ENCODE measurements at places on chromosomes 5 and 9.

DNA sequence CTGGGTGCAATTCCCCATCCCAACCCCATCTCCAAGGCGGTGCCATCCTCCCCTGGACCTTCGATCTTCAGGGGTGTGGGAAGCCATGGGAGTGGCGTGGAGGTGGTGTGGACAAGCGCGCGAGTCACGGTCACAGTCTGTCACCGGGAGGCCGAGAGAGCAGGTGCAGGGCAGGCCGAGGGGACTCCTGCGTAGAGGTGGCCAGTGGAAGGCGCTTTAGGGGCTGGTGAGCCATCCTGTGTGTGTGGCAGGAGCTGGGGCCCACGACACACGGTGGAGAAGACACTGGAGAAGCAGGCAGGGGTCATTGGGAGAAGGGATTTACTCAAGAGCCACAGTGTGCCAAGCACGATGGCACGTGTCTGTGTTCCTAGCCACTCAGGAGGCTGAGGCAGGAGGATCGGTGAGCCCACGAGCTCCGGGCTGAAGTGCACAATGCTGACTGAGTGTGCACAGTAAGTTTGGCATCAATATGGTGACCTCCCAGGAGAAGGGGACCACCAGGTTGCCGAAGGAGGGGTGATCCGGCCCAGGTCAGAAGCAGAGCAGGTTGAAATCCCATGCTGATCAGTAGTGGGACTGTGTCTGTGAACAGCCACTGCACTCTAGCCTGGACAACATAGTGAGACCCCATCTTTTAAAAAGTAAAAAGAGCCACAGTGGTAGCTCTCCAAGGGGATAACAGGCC is 145.1 kb upstream of the PHYKPL start:
- DNase-seq: no peak

DNA sequence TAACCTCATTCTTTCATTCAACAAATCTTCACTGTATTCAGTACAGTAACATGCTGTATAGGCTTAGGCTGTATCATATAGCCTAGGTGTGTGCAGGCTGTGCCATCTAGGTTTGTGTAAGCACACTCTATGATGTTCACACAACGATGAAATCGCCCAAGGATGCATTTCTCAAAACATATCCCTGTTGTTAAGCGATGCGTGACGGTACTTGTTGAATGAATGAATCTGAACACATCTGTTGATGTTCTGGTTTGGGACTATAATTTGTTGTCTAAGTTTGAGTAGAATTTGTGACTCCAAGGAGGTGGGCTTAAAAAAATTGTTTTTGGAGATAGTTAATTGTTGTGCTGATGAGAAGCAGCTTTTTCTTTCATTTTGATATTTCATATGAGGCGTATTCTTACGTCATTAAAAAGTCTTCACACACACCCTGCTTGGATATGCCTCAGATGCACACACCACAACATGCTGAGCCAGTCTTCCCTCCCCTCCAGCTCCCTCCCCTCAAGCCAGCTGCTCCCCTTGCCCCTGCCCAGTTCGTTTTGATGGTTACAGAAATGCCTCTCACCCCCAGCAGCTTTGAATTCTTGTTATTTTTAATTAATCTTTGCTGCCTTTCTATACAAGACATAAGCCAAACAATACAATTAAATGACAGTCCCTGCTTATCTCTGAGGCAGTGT is 5.5 kb upstream of the PSAT1 start:
- no peak for DNase-seq

- DNase-seq: no peak
Measured at GRCh38 chr9:90054810-90055209, 450.0 kb downstream of the GADD45G start.

DNA sequence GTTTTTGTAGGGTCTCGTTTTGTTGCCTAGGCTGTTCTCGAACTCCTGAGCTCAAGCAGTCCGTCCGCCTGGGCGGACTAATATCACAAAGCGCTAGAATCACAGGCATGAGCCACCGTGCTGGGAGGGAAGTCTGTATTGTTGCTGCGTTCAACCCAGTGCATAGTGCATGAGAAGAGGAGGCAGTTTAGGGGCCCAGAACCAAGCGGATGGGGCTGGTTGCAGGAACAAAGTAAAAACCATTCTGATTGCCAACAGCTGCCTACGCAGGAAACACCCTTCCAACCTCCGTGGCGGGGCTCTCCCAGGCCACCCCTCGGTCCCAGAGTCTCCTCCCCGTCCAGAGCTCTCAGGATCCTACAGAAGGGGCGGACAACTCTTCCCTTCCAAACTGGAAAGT is 87.1 kb downstream of the ANXA2R start:
- no peak for DNase-seq

GRCh38 chr5:127001621-127002296 is 28.6 kb downstream of the MARCHF3 start:
- no peak for DNase-seq

GRCh38 chr5:142281008-142281367 is 43.8 kb downstream of the SPRY4 start:
- peak; percentile 53 for DNase-seq

GRCh38 chr9:18988003-18988402 is 45.0 kb downstream of the SAXO1 start:
- no peak for DNase-seq

GRCh38 chr5:151083081-151083676 is 2.3 kb upstream of the TNIP1 start:
- DNase-seq: no peak

- DNase-seq: no peak
Measured at GRCh38 chr5:125274938-125275724, 528.7 kb upstream of the ZNF608 start.

DNA sequence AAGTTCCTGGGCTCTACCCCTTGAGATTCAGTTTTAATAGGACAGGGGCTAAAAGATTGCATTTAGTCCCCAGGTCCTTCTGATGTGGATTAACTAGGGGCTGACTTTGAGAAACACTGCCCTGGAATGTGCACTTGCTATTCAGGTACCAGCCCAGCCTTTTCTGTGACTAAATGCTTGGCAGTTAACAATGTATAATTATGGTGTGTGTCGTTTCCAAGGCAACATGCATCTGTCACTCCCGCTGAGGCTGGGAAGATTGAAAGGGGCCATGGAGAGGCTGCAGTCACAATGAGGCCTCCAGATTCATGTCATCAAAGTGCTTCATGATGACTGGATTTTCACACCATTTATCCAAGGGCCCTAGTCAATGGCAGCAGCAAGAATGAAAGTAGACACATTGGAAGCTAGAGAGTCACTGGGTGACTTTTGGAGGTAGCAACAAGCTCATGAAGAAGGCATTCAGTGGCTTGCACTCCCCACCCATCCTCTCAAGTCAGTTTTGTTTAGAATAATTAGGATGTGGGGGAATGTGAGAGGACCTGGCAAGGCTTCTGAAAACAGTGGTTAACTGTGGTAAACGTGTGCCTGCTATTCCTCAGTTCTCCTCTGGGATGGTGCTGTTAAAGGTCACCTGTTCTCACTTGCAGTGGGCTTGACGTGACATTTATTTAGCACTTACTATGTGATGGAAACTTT is 28.3 kb downstream of the RAI14 start:
- DNase-seq: no peak

GRCh38 chr5:171405615-171406014 is 13.8 kb upstream of the FGF18 start:
- no peak for DNase-seq

- no peak for DNase-seq
Measured at GRCh38 chr5:136073714-136074529, 45.1 kb downstream of the TGFBI start.

- no peak for DNase-seq
Measured at GRCh38 chr5:53071298-53071697, 38.3 kb downstream of the MOCS2 start.

GRCh38 chr5:73812962-73813588 is 187.1 kb downstream of the ARHGEF28 start:
- no peak for DNase-seq

DNA sequence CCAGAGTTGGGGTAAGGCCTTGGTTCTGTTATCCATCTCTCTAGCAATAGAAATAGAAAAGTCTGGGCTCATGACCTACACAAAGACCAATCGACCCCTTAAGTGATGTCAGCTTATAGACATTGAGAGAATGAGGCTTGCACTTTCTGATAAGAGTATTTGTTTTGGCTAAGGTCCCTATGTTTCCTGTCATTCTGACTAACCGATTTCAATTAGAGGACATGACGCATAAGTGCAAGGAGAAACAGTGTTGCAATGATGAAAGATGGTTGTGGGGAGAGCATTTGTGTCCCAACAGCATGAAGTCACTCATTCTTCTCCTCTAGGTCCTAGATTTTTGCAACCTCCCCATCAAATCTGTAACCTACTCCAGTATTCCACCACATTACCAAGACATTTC is 255.1 kb downstream of the MAT2B start:
- no peak for DNase-seq

DNA sequence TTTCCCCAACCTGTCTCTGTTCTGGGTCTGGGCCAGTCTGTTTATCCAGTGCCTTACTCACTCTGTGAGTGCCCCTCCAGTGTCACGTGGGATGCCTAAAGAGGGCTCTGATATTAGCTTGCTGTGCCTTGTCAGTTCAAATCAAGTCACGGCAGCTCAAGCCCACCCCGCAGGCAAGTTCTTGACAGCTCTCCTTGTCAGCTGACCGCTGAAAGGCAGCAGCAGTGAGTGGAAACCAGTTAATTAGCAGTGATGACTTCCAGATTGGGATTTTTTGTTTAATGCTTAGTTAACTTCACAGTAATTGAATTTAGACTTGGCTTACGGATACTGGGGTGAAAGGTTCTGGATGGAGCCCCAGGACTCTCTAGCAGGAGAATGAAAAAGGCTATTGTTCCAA is 210.1 kb downstream of the PSAT1 start:
- no peak for DNase-seq

- DNase-seq: no peak
Measured at GRCh38 chr5:94815313-94816039, 197.0 kb downstream of the SLF1 start.

- DNase-seq: peak; percentile 17
Measured at GRCh38 chr9:135343136-135343535, 136.4 kb upstream of the PPP1R26 start.

DNA sequence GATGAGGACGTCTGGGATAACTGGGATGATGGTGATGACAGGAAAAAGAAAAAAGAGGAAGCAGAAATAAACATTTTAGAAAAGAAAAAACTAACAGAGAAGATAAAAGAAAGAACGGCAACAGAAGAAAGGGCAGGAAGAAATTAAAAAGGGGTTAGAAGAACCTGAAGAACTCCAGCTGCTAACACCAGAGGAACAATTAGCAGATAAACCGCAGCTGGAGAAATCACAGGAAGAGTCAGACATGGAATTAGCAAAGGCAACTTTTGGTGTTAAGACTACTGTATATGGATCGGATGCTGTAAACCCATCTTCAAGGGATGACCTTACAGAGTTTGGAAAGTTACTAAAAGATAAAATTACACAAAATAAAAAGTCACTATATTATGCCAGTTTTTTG is 15.4 kb downstream of the CTSL start:
- no peak for DNase-seq

- DNase-seq: no peak
Measured at GRCh38 chr5:143682929-143683386, 129.0 kb upstream of the HMHB1 start.

DNA sequence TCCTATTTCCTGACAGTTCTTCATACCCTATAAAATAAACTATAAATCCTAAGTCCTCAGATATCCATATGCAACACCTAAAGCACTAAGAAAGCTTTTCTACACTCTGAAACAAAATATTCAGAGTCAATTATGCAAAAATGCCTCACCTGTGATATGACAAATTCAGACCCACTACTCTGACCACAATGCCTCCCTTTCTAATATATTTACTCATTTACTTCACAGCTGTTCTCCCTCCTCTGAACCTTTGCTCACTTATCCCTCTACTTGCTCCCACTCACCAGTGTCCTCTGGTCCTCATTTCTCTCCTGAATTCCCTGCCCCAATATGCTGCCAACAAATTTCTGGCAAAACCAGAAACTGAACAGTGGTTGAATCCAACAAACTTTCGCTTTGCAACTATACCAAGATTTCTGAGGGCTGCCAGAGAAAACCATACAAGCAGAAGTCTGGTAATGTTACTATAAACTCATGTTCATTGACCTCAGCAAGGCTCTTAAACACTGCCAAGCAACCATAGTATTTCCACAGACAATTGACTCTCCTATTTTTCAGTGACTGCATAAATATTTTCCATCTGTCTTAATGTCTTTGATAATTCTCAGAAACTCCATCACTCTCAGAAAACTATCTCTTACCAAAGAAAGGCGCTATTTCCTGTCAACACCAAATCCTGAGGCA is 7.1 kb downstream of the CCNH start:
- no peak for DNase-seq
